NCI-H1048 (cell line): ENCODE measurements at places on chromosomes 11 and 22.

- no peak for DNase-seq
Observed at GRCh38 chr22:43470253-43470652, 58.4 kb downstream of the MPPED1 start.

DNA sequence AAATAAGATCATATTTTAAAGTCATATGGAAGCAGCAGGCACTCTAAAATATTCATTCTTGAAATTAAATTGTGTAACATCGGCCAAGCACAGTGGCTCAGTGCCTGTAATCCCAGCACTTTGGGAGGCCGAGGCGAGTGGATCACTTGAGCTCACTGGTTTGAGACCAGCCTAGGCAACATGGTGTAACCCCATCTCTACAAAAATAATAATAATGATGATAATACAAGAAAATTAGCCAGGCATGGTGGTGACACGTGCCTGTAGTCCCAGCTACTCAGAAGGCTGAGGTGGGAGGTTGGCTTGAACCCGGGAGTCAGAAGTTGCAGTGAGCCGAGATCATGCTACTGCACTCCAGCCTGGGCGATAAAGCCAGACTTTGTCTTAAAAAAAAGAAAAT, 77.4 kb downstream of the TRIM29 start:
- no peak for DNase-seq

- DNase-seq = no peak
Observed at GRCh38 chr11:61650781-61651571, 29.2 kb upstream of the DAGLA start.

- DNase-seq = no peak
Observed at GRCh38 chr11:73140213-73141030, 1.7 kb downstream of the FCHSD2 start.

DNA sequence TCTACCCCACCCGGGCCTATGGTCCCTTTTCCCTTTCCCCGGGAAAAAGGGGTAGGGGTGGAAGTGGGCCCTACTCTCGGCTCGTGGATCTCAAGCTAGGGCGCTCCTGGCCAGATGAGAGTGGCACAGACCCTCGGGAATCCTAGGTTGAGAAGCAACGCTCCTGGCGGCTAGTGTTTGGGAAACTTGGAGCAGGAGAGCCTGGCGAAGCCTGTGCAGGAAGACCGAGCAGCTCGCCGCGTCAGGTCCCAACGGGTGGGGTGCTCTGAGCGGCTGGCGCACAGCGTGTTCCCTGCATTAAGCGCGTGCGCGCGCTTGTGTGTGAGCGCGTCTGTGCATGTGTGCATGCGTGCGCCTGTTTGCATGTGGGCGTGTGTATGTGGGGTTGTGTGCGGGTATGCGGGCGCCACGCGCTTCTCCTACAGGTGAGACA, 7.1 kb upstream of the FLI1 start:
- DNase-seq = no peak

DNA sequence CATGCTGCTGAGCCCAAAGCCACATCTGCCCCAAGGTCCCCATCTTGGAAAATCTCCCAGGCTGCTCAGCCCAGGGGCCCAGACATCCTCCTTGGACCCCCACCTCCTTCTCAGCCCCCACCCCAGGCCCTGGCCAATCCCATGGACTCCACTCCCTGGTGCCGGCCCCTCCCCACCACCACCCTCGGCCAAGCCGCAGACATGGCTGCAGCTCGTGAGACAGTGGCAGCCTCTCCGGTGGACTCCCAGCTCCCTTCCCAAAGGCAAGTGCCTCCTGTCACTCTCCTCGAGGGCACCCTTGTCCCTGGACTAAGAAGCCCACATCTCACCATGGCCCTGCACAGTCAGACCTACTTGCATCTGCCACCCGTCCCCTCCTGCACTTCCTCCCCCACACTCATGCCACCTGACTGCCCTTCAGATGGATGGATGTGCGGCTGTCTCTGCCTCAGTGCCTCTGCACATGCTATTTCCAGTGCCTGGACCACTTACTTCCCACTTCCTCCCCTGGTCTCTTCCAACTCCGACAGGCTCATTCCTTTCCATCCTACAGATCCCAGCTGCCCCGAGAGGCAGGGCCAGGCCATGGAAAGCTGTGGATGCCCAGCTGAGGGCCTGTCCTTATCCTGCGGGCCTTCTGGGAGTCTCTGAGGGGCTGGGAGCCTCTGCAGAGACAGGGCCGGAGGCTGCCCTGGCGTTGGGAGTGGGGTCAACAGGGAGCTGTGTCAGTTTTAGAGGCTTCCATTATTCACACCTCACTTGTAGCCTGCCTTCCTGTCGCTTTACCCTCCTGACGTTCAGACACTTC, 25.5 kb upstream of the RFPL3 start:
- no peak for DNase-seq

DNA sequence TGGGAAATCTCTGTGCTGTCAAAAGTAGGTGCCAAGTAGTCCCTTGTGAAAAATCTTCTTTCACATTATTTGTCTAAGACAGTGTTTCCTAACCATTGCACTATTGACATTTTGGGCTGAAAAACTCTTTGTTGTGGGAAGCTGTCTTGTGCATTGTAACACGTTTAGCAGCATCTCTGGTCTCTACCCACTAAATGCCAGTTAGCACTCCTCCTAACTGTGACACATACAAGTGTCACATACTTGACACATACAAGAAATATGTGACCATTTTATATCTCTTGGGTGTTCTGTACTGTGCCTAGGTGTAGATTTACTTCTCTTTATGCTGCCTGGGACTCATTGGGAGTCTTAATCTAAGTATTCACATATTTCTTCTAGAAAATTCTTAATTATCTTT, 57.8 kb downstream of the NXPE1 start:
- no peak for DNase-seq

DNA sequence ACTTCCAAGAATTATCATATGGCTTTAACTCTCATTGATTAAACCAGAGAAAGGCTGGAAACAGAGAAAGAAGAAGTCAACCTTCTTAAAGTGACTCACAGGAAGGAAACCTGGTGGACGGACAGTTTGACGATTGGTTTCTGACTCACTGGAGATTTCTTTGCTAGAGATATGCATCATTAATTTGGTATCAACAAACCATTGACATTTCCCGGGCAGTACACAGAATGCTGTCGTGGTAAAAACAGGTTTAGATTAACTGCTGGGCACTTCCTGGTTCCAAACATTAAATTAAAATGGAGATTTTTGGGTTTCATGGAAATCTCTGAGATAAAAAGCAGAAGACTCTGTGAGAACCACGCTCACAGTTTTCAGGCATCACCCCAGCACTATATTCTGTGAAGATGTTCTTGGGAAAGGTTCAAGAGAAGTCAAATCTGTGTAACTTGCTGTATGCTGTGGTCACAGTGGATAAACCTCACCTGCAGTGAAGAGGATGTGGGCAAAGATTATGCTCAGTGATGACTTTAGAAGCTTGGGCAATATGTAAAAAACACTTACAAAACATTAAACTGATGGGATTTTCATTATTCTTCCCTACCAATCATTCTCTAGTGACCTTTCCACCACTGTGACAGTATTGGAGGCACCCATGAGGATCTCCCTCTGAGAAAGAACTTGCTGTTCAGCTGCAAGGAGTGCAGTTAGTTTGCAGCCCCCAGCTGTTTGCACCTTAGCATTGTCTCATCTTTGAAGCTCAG, 61.1 kb upstream of the CD44 start:
- DNase-seq = no peak

GRCh38 chr22:45465633-45466032, 37.0 kb upstream of the FBLN1 start:
- DNase-seq = no peak

DNA sequence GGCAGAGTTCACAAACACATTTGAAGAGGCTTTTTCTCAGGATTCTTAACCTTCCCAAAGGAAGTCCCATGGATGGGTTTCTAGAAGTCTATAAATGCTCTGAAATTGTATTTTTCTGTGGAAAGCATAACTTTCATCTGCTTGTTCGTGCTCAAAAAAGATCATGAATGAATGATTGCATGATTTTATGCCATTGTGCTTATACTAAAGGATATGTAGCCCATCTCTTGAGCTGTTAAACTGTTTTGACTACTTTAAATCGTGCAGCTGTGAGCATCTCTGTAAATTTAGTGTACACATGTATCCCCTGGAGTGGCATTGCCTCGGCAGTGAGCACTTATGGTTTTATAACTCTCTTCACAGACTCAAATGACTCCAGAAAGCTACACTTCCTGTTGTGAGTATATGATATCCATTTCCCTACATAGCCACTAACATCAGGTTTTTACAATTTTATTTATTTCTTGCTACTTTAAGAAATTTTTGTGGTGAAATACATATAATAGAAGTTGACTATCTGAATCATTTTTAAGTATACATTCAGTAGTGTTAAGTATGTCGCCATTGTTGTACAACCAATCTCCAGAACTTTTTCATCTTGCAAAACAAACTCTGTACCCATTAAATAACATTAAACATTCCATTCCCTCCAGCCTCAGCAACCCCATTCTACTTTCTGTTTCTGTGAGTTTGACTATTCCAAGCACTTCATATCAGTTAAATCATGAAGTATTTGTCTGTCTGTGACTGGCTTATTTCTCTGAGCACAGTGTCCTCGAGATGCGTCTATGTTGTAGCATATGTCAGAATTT, 8.0 kb downstream of the NEAT1 start:
- no peak for DNase-seq

DNA sequence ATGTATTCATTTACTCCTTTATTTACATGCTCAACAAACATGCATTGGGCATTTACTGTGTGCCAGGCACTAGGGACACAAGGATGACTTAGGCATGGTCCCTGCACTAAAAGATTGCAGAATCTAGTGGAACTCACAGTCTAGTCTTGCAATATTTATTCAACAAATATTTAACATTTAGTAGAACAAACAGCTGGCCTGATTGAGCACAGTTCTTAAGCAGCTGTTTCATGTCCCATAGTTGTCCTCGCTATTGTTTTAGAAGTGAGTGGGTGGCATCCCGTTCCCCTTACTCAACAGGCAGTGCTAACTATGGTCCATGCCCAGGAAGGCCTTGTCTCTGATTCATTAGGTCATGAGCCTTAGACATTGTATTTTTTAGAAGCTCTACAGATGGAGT, 459.9 kb upstream of the CADM1 start:
- DNase-seq = no peak

DNA sequence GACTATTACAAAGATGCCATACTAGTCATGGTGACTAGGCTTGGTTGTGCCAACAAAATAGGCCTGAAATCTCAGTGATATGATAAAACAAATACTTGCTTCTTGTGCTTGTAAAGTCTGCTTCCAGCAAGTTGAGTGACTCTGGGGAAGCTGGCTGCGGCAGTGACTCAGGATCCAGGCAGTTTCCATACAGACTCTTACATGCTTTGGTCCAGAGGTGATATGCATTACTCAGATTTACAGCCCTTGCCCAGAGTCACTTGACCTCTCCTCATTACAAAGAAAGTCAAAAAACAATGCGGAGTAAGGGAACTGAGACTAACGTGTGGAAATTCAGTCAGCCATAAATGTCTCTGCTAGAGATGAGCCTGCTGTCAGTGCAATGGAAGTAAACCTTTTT, 387.5 kb downstream of the KCNA4 start:
- DNase-seq = no peak

DNA sequence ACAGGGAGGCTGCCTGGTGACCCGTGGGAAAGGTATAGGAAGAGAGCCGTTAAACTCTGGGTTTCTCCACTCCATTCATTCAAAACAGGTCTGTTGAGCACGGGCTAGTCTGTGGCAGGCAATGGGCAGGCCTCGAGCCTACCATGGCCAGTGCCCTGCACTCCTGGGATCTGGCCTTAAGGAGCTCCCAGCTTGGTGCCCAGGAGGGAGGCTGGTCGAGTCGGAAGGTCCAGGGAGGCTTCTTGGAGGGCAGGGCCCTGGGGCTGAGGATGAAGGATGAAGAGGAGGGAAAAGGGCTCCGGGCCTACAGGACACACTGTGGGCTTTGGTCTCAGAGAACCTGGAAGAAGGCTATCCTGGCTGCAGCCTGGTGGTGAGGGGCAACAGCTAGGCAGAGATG, 41.9 kb upstream of the MN1 start:
- DNase-seq = no peak

- DNase-seq = no peak
Observed at GRCh38 chr22:21051831-21052400, 6.2 kb downstream of the LRRC74B start.
